Mesothelial cell of epicardium (in vitro differentiated cells): ENCODE measurements at places on chromosomes 1 and 21.

DNA sequence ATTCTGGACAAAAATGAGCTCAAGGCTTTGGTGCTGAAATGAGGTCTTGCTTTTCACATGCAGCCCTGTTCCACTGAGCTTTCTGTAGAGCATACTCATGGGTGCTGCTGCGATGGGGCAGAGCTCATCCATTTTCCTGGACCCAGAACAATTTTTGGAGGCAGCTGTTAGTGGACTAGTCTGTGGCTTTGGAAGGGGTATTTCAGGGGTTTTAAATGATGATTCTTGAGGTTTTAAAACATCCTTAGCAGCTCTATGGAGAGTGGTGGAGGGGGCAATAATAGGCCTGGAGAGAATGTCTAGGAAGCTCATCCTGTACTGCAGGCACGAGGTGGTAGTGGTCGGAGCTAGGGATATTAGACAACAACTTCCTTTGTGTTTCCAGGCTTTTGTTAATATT is 16.5 kb downstream of the NOS1AP start:
- no peak for DNase-seq

DNA sequence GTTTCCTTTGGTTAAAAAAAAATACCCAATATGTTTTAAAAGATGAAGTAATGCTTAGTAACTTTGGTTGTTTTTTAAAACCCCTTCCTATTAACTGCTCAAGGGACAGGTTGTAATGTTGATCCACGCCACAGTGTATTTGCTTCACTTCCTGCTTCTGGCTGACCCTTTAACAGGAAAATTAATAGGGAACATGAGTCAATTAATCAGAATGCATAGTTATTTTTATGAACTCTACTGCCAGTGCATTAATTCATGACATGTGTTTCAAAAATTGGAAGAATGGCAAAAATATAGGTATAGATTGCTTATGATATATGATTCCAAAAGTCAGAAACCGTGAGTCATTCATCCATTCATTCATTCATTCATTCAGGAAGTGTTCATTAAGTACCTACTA is 204.8 kb downstream of the SETD4 start:
- DNase-seq = no peak

GRCh38 chr1:65791396-65791795 is 1.3 kb upstream of the PDE4B start:
- no peak for DNase-seq

DNA sequence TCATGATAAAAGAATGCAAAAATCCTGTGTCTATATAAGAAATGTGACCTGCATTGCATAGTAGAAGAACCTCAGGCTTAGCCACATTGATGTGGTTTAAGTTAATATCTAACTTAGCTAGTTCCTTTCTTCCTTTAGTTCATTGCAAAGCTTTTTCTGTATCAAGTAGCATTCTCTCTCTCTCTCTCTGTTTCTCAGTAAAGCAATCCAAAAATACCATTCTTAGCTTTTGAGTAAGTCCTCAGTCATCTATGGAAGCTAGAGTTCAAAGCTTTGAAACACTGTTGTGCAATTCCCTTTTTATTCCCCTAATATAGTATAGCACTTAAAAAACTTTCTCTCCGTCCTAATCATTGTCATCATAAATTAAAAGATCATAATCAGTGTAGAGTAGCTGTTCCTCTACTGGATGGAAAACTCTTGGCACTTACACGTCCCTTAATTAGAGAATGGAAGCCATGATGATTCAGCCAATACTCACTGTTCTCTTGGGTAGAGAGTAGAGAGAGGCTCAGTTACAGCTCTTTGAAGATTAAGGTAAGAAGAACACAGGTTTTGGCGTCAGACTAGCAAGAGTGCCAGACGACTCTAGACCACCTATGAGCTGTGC is 350.3 kb upstream of the LYPLAL1 start:
- no peak for DNase-seq

DNA sequence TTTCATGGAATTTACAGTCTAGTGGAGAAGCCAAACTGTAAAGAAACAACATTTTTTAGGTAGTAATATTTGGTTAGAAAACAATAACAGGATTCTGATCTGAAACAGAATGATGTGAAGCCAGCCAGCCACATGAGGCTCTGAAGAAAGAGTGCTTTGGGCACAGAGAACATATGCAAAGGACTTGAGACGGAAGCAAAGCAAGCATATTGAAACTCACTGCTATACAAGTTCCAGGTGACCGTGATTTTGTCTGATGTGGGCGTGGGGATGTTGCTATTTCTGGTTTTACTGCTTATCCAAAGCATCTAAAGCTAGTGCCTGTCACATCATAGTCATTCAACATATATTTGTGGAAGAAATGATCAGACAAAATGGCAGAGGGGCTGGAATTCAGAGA is 14.7 kb downstream of the CRP start:
- no peak for DNase-seq

DNA sequence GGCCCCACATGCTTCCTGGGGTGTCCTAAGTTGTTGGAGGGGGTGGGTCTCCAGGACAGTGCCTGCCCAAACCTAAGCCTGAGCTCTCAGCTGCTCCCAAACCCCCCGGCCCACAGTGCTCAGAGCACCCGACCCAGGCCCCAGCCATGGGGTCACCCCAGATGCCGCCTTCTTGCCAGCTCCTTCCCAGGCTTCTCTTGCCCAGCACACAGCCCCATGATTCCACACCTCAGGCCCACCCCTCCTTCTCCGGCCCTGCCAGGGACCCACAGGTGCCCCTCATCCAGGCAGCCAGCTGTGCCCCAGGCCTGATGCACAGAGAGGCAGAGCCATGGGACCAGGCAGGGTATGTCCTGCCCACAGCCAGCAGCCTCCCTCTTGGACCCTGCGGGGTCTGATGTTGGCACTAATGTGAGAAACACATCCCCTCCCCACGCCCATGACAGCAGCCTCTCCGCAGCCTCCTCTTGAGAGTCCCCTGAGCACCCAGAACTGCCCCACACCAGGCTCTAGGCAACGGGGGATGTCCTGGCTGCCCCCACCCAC is 4.9 kb downstream of the WNT9A start:
- DNase-seq = peak; percentile 28

- no peak for DNase-seq
These were observed 99.3 kb upstream of the ESRRG start for GRCh38 chr1:216822480-216822879.

- no peak for DNase-seq
These were observed 55.3 kb upstream of the AK4 start for GRCh38 chr1:65092691-65093090.

DNA sequence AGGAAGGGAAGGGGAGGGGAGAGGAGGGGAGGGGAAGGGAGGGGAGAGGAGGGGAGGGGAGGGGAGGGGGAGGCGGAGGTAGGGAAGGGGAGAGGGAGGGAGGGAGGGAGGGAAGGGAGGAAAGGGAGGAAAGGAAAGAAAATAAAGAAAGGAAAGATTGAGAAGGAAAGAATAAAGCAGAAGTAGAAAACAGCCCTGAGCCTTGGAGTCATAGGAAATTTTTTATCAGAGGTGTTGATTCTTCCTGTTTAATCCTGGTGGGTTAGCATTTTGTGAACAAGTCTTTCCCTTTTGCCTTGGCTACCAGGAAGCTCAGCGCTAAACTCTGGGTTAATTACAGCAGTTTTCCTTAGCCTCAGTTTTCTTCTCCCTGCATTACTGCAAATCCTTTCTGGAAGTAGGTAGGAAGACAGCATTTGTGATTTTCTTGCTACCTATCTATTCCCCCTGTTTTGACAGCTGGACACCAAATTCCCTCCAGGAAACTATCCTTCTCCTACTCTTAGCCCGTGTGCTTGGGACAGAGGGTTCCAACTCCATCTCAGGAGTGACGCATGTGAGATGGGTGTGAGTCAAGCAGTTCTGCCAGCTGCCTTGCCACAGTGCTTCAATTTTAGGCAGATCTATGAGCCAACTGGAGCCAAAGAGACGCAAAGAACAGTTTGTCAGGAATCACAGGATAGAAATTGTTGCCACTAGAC is 26.9 kb downstream of the TOMM20 start:
- DNase-seq = no peak

DNA sequence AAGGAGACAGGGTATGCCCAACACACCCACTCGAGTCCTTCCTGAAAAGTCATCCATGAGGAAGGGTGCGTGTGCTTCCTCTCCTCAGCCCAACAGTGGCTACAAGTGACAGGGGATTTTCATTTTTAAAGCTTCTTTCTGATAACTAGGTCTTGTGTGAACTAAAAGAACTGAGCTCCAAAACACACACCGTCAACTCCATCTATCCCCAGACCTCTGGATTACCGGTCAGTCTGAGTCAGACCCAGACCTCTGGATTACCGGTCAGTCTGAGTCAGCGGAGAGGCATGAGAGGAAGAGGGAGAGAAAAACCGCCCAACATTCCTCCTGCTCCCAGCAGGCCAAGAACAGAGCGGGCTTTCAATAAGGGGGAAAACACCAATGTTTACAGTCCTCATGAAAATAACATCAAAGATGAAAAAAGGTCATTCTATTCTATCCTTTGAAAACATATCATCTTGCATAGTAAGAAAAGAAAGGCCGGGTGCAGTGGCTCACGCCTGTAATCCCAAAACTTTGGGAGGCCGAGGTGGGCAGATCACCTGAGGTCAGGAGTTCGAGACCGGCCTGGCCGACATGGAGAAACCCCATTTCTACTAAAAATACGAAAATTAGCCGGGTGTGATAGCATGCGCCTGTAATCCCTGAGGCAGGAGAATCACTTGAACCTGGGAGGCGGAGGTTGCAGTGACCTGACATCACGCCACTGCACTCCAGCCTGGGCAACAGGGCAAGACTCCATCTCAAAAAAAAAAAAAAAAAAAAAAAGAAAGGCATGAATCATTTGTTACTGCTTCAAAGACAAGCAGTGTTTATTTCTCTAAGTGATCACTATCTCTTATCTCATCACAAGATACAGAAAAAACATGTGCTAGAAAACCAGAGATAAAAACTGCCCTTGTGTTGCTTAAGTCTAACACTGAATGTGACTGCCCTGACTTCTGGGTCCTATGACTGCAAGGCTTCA is 3.4 kb downstream of the PTTG1IP start:
- no peak for DNase-seq

GRCh38 chr1:177872308-177872900 is 97.5 kb downstream of the SEC16B start:
- no peak for DNase-seq

- DNase-seq = no peak
These were observed 4.6 kb downstream of the TARBP1 start for GRCh38 chr1:234474375-234474774.

GRCh38 chr1:3995141-3995780 is 95.2 kb upstream of the C1orf174 start:
- DNase-seq = no peak

DNA sequence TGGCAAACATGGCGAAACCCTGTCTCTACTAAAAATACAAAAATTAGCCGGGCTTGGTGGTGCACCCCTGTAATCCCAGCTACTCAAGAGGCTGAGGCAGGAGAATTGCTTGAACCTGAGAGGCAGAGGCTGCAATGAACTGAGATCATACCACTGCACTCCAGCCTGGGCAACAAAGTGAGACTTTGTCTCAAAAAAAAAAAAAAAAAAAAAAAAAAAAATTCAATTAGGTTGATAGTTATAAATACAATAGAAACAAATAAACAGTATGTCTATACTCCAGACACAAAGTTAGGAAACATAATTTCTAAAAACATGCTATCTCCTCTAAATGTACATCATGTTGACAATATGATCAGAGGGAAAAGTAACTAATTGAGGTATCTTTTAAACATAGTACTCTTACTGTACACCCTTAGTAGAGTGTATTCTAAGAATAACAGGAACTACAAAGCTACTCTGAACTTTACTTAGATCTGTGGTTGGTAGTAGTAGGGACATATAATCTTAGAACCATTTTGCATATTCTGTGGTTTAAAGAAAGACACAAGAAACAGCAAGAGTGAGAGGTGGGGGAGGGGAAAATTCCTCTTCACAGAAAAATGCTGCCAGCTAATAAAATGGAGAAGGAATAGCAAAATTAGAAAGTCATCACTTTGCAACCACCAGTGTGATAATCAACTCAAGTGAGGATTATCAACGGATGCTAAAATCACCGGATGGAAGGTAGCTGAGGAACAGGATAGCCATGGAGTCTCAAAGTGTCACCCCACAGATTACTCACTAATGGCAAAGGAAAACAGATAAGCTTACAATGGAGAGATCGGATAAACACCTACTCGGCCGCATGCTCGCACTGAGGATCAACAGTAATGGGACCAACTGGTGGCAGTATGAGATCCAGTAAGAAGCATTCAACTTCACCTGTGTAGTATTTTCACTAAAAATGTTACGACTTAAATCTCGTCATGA is 35.0 kb downstream of the MTOR start:
- DNase-seq = no peak

DNA sequence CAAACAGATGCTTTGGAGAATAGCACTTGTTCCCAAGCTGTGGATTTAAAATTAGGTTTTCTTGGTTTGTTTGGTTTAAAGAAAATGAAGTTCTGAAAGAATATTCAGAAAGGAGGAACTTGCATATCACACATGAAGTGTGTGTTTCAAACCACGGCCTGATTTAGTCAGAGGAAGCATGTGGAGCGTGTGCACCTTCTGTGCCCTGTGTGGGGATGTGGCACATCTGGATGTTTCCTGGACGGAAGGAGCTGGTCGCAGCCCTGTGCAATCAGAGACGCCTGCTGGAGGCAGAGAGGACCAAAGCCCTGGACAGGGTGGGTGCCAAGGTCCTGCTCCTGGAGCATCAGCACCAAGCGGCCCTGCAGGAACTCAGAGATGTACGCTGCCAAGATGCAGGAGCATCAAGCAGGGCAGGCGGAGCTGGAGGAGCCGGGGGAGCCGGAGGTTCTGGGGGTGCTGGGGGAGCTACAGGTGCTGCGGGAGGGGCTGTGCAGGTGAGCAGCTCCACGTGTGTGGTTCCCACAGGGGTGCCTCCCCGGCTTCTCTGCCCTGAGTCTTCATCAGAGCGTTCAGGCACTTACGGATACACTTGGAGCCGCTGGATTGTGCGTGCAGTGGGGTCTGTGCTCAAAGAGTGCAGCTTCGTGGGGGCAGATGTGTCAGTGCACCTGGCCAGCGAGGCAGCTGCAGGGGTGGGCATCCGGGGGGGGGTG is 45.7 kb downstream of the PCNT start:
- no peak for DNase-seq

DNA sequence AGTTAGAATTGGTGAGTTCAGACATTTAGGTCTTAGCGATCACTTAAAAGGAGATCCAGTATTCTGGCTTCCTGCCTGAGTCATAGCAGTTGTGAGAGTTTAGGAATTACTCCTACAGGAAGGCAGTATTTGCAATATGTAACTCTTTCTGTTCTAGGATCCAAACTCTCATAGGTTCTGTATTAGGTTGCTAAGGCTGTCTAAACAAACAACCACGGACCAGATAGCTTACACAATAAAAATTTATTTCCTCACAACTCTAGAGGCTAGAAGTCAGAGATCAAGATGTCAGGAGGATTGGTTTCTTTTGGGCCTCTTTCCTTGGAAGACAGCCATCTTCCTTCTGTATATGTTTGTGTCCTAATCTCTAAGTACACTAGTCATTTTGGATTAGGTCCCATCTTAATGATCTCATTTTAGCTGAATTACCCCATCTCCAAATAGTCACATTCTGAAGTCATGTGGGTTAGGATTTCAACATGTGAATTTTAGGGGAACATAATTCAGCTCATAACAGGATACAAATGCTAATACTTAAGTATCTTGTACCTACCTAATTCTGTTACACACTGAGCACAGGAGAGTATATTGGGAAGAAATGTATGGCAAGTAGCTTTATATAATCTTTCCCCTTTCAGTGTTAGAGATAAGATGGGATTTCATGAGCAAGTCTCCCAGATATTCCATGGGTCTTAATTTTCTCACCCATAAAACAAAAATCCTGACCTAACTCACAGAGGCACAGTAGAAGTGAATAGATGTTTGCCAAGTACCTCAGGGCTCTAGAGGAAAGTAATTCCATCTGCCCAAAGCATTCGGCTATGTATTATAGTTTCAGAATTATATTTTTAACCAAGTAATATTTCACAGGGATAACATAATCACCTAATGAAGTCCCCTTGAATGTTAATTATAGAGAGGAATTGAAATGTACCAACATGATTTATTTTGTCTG is 144.4 kb downstream of the PTBP2 start:
- DNase-seq = no peak
